SIG-M5 (cell line): ENCODE measurements at places on chromosomes 2 and 18.

GRCh38 chr2:3572620-3573019 lies 2.4 kb upstream of the RPS7 start:
- no peak for DNase-seq

- DNase-seq, result no peak
Observed at GRCh38 chr18:57859314-57859713, 56.2 kb upstream of the ATP8B1 start.

- DNase-seq, result no peak
Observed at GRCh38 chr2:213723041-213723560, 438.8 kb downstream of the SPAG16 start.

DNA sequence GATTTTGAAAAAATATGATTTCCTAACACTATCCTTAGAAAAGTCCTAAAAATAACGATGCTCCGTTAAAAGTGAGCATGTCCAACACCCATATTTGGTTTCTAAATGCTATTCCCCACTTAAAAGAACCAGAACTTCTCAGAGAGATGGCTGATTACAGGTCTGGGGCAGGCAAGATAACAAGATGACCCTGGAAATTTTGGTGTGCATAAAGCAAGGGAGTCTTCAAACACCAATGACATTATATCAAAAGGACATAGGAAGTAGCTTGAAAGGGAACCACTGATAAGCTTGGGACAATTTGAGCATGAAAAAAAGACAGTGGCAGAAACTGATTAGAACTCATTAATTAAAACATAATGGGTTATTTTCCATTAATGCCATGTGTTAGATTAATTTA lies 17.9 kb downstream of the STK17B start:
- no peak for DNase-seq

DNA sequence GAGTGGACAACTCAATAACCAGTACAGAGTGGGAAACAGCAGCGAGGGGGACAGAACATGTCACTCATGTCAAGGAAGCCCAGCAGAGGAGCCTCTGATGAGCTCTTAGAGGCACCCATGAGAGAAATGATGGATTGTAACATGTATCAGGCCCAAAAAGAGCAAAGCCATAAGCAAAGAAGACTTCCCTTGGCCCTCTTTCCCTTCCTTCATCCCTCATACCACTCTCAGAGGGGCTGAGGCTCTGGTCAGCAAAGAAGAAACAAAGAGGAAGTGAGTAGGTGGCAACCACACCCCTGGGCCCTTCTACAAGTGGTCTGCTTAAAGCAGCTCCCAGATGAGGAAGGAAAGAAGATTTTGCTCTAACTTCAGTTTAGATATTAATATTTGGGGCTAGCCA lies 112.8 kb downstream of the CDC42EP3 start:
- peak; percentile 29 for DNase-seq

DNA sequence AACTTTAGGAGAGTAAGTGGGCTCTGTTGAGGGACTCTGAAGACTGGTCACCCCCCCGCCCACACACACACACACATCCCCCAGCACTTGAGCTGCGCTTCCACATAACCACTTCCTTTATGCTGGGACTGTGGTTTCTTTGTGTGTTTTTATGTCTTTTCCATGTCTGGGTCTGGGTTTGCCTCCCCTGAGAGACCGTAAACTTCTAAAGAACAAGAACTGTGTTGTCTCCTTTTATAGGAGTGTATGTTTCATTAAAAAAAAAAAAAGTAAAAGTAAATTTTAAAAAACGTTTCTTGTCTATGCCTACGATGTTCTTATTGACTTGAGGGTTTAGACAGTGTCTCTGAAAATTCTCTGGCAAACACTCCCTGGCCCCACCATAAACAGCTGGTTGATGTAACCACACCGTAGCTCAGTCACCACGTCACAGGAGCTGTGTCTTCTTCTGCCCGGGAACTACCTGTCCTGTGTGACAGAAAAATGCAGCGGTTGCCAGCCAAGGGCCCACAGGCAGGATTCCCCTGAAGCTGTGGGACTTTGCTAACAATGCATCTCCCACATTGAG lies 68.0 kb downstream of the KLHL29 start:
- DNase-seq, result no peak

- DNase-seq, result no peak
Observed at GRCh38 chr18:78006774-78007260, 757.2 kb downstream of the GALR1 start.

GRCh38 chr2:238632181-238633060 lies 205.7 kb downstream of the ASB1 start:
- DNase-seq, result no peak

DNA sequence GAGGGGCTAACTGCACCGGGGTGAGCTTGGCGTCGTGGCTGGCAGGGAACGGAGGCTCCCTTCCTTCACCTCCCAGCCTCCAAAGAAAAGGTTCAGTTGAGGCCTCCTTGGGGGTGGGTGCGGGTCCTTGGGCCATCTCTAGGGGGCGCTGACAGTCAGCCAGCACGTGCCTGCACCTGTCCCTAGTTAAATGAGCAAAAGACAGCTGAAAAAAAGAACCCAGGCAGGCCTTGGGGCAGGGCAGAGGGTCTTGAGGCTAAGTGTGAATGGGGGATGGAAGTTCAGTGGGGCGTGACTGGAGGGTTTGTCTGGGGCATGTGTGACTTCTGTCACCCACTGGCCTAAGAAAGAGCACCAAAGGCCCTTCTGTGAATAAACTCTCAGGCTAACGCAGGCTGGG lies 56.4 kb downstream of the ZFP36L2 start:
- no peak for DNase-seq

- DNase-seq, result no peak
Observed at GRCh38 chr2:54499661-54500060, 43.5 kb downstream of the SPTBN1 start.

DNA sequence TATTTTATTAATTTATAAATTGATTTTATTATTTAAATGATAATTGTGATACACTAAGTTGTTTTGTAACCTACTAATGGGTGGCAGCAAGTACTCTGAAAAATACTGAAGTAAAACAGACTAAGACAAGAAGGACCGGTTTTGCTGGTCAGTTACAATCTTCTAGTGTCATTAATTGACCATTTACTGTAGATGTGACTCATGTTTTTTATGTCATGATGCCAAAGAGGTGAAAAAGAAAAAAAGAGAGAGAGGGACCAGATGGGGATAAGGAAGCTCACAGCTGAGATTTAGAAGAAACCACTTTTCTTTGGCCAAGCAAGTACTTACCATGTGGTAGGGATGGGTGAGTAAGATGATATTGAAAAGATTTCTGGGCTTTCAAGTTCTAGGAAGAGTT lies 955.8 kb upstream of the LRRTM1 start:
- DNase-seq, result no peak

GRCh38 chr18:24876266-24876665 lies 415.8 kb downstream of the HRH4 start:
- no peak for DNase-seq

GRCh38 chr2:46811379-46812310 lies 104.0 kb downstream of the MCFD2 start:
- DNase-seq, result no peak

DNA sequence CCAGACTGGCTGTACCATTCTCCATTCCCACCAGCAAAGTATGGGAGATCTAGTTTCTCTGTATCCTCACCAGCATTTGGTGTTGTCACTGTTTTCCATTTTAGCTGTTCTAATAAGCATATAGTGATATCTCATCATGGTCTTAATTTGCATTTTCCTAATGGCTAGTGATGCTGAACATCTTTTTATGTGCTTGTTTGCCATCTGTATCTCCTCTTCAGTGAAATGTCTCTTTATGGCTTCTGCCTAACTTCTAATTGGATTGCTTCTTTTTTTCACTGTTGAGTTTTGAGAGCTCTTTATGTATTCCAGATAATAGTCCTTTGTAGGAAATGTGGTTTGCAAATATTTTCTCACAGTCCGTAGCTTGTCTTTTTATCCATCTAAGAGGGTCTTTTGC lies 18.9 kb upstream of the BIN1 start:
- DNase-seq, result no peak

GRCh38 chr2:207182911-207183310 lies 17.2 kb upstream of the KLF7 start:
- no peak for DNase-seq

- DNase-seq, result no peak
Observed at GRCh38 chr2:67526283-67526682, 129.2 kb downstream of the ETAA1 start.

DNA sequence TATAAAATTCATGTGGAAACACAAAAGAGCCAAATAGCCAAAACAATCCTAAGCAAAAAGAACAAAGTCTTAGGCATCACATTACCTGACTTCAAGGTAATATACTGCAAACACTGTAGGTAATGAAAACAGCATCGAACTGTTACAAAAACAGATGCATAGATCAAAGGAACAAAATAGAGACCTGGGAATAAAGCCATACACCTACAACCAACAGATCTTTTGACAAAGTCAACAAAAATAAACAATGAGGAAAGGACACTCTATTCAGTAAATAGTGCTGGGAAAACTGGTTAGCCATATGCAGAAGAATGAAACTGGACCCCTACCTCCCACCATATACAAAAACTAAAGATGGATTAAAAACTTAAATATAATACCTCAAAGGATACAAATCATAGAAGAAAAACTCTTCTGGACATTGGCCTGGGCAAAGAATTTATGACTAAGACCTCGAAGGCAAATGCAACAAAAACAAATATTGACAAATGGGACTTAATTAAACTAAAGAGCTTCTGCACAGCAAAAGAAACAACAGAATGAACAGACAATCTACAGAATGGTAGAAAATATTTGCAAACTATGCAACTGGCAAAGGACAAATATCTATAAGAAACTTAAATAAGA lies 218.0 kb downstream of the PHLPP1 start:
- DNase-seq, result no peak

DNA sequence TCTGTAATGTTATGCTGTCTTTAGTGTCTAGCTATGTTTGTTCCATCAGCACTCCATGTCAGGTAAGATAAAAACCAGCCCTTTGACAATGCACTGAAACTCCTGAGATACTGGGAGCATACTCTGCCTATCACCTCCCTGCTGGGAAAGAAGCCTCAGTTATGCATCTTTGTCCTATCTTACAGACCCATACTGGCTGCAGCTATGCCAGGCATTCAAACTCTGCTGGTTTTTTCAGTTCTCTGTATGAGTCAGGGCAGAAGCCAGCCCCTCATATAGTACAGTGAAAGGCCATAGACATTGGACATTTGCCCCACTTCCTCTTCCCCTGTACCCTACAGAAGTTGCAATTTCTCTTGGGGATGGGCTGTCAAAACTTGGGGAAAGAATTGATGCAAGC lies 181.1 kb upstream of the RGPD4 start:
- no peak for DNase-seq

DNA sequence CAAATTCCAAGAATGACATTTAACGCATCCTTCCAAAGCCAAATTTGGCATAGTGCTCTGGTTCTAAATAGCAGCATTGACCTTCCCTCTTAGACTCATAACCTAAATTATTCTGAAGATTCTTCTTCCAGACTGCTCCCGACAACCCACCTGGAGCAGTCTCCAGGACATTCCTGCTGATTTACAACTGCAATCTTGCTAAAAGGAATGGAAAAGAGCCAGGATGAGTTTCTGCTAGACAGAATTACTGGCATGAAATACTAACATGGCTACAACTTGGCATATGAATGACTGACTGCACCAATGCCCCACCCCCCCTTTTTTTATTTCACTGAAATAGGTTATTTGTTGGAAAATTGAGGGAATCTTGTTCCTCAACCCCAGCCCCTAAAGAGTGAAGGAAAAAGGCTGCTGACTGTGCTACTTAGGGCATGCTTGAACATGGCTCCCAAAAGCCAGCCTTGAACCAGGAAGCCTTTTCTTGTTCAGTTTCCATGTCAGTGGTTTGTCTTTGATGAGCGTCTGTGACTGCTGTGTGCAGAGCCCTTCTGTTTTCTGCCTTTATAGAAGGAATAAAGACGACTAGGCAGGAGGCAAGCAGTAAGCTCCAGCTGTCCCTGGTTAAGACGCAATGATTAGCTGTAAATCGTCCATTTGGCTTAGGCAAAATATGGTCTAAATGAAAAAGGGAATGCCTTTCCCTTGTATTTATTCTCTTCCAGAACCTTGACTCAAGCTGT lies 47.4 kb upstream of the ITGB6 start:
- no peak for DNase-seq

DNA sequence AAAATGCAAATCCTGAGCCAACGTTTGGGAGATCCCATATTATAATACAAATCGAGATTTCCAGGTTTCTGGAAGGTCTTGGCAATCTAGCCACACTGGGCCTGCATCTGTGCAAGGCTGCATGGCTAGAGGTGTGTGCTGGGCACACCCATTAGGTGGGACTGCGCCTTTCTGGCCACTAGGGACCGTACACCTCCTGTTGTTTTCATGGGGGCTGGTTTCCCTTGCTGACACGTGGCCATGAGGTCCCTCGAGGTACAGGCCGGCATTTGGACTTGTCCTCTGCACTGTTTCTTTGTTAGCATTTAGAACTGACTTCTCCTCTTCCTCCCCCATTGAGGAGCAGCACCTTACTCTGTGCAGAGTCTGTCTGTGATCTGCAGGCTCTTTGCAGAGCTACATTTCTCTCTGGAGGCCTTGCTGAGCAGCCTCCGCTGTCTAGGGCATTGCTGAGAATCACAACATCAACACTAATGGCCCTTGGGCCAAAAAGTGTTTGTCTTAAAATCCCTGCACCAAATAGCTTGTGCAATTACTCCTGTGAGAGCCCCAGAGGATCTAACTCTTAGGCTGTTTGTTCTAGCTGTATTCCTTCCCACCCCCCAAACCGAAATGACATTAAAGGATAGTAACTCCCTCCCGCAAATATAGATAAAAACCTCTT lies 131.2 kb downstream of the NEDD4L start:
- no peak for DNase-seq

DNA sequence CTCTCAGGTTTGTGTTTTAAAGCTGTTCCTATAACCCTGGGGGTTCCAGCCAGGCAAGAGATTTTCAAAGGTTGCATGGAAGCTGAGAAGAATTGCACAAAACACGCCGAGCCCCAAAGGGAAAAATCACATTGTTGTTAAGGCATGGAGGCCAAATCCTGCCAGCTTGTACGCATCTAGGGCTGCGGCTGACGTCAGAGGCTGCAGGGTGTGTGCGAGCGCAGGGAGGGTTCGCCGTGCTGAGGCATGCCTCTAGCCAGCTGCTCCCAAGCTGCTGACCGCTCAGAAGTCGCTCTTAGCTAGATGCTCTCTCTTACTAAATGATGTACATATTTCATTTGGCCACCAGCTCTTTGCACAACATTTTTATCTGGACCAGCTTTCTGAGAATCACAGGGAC lies 191.8 kb downstream of the LPIN1 start:
- no peak for DNase-seq
